Activated naive CD8-positive, alpha-beta T cell treated with anti-CD3 and anti-CD28 coated beads for 36 hours (primary cell): ENCODE measurements at places on chromosomes 11 and 22. TPM values are rescaled to one million over a fixed set of nuclear protein-coding genes. Genes with fewer than 3 reads are reported as not detected.

SPDYC gene
- total RNA-seq = not detected

BATF2 gene
- not detected for total RNA-seq

DNA sequence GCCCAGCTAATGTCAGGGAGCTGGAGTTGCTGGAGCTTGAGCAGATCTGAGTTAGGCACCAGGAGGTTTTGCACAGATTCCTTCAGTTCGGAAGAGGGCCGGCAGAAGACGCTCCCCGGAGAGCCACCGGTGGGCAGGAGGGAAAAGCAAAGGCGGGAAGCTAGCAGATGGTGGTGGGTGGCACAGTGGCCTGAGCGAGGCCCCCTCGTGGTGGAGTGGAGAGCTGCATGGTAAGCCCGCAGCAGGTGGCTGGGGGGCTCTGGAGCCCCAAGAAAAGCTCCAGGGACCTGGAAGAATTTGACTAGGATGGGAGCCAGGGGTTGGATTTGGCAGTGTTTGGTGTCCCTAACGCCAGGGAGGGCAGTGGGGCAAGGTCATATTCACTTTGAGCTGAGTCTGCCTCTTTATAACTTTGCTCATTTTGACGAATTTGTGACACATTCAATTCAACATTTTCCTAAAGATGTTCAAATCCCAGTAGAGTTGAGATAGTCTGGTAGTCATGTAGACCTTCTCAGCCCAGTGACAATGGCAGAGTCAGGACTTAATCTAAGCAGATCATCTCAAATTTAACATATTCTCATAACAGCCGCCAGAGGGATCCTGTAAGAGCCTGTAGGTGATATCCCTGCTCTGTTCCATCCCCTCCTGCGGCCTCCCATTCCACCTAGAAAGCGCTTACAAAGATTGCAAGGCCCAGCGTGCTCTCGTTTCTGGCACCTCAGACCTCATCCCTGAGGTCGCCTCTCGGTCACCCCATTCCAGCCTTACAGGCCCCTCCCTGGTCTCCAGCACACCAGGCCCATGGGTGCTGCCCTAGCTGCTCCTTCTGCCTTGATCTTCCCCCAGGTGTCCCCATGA is 57.9 kb downstream of the TRIM29 start:
- peaks cover 33% of the 10 kb centered on the region for H3K27me3 ChIP-seq
- peaks cover 12% of the 10 kb centered on the region for H3K36me3 ChIP-seq
- DNase-seq = peak; percentile 13
- H3K27ac ChIP-seq = no peak overlapping the region
- H3K4me1 ChIP-seq = no peaks in the 10 kb centered on the region

- H3K36me3 ChIP-seq = no peaks in the 10 kb centered on the region
- peaks cover 19% of the 10 kb centered on the region for H3K27me3 ChIP-seq
- no peaks in the 10 kb centered on the region for H3K4me1 ChIP-seq
- H3K4me3 ChIP-seq = no peak overlapping the region
- no peak overlapping the region for H3K27ac ChIP-seq
- no peak for DNase-seq
These were observed 16.3 kb upstream of the RBMXL2 start for GRCh38 chr11:7072401-7073028.

GRCh38 chr11:64859542-64860414 is 15.3 kb upstream of the CDC42BPG start:
- DNase-seq = peak; percentile 76
- H3K4me3 ChIP-seq = peak overlapping the region; percentile 70
- H3K27me3 ChIP-seq = no peaks in the 10 kb centered on the region
- H3K27ac ChIP-seq = peak overlapping the region; percentile 99
- H3K36me3 ChIP-seq = peaks cover 58% of the 10 kb centered on the region

GRCh38 chr11:62487738-62488551 is 58.7 kb downstream of the AHNAK start:
- DNase-seq = no peak
- H3K27me3 ChIP-seq = peaks cover 3% of the 10 kb centered on the region
- no peaks in the 10 kb centered on the region for H3K36me3 ChIP-seq
- no peak overlapping the region for H3K4me3 ChIP-seq

NNMT gene
- total RNA-seq = not detected

IGF2 gene
- total RNA-seq = 0.06 TPM

F2 gene
- not detected for total RNA-seq

DNA sequence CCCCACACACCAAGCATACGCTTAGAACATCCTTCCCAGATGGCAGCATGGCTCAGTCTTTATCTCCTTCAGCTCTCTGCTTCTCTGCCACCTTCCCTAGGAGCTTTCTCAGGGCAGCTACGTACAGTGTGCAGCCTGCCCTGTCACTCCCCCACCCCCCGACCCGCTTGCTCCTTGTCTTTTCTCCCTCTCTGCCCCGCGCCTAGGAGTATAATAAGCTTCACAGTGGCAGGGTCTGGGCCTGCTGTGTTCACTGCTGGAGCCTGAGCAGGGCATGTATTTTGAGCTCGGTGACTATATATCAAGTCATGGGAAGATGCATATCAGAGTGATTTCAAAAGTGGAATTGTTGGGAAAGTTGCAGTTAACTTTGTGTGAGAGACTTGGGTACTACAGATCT is 55.8 kb upstream of the ADSL start:
- H3K27me3 ChIP-seq = no peaks in the 10 kb centered on the region
- H3K4me1 ChIP-seq = peaks cover 50% of the 10 kb centered on the region
- DNase-seq = no peak
- peak overlapping the region; percentile 67 for H3K4me3 ChIP-seq

- no peaks in the 10 kb centered on the region for H3K27me3 ChIP-seq
- no peak for DNase-seq
- H3K27ac ChIP-seq = no peak overlapping the region
- peaks cover 17% of the 10 kb centered on the region for H3K4me1 ChIP-seq
These were observed 5.2 kb upstream of the GATD1 start for GRCh38 chr11:782264-783174.

PICALM gene
- 41.1 TPM for total RNA-seq

DNA sequence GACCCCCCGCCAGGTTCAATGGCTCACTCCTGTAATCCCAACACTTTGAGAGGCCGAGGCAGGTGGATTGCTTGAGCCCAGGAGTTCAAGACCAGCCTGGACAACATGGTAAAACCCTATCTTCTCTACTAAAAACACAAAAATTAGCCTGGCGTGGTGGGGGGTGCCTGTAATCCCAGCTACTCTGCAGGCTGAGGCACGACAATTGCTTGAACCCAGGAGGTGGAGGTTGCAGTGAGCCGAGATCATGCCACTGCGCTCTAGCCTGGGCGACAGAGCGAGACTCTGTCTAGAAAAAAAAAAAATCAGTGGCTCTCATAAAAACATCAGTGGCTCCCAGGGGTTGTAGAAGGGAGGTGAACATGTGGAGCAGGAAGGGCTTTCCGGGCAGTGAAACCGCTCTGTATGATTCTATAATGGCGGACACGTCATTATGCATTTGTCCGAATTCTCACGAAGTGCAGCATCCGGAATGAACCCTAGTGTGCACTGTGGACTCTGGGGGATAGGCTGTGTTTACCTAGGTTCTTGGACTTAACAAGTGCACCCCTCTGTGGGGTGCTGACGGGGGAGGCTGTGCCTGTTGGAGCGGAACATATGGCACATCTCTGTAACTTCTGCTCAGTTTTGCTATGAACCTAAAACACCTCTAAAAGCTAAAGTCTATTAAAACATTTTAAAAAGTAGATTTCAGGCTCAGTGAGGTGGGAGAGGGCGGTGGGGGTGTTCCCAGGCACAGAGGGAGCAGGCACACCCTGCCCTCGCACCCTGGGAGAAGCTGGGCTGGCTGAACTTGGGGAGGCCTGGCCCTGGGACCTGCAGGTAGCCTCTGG is 49.1 kb upstream of the SEPTIN5 start:
- no peak for DNase-seq
- H3K27me3 ChIP-seq = no peaks in the 10 kb centered on the region
- no peak overlapping the region for H3K4me3 ChIP-seq
- H3K36me3 ChIP-seq = no peaks in the 10 kb centered on the region

DNA sequence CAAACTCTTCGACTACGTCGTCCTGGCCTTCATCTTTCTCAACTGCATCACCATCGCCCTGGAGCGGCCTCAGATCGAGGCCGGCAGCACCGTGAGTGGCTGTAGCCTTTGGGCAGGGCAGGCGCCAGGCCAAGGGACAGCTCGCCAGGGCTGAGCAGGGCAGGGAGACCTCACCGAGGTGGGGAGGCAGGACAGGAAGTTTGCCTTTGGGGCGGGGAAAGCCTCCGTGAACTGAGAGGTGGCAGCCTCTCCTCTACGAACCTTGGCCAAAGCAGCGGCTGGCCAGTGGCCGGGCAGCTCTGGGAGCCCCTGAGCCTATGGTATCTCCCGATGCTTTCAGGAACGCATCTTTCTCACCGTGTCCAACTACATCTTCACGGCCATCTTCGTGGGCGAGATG is 93.2 kb downstream of the CACNA1I start:
- H3K4me3 ChIP-seq = no peak overlapping the region
- H3K27ac ChIP-seq = no peak overlapping the region
- peaks cover 14% of the 10 kb centered on the region for H3K27me3 ChIP-seq
- H3K4me1 ChIP-seq = peaks cover 8% of the 10 kb centered on the region

DNA sequence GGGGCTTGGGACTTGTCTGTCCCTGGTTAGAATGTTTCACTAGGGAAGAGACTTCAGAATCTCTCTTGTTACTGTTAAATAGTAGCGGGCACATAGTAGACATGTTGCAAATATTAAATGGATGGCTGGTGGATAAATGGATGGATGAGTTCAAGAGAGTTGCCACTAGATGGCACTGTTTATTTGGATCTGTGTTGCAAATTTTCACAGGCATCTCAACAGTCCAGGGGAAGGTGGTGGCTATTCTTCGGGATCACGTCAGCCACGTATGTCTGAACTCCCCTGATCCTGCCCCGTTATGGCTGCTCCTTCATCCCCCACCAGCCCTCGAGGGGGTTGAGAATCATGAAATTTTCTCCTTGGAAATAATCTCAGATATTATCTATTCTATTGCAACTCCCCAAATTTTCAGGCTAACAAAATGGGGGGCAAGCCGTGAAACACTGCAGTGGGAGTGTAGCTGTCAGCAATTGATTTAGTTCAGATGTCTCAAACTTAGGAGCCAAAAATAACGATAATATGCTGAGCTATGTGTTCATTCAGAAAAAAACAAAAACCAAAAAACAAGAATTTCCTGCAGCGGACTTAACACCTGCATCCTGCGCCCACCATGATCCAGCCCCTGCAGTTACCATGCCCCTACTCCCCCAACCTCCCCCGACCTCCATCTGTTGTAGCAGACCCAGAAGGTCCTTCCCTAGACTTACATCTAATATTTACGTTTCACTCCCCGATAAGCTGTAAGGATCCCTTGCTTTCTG is 29.1 kb upstream of the BIRC3 start:
- H3K27me3 ChIP-seq = no peaks in the 10 kb centered on the region
- no peaks in the 10 kb centered on the region for H3K36me3 ChIP-seq
- peaks cover 26% of the 10 kb centered on the region for H3K4me1 ChIP-seq
- DNase-seq = no peak

DNA sequence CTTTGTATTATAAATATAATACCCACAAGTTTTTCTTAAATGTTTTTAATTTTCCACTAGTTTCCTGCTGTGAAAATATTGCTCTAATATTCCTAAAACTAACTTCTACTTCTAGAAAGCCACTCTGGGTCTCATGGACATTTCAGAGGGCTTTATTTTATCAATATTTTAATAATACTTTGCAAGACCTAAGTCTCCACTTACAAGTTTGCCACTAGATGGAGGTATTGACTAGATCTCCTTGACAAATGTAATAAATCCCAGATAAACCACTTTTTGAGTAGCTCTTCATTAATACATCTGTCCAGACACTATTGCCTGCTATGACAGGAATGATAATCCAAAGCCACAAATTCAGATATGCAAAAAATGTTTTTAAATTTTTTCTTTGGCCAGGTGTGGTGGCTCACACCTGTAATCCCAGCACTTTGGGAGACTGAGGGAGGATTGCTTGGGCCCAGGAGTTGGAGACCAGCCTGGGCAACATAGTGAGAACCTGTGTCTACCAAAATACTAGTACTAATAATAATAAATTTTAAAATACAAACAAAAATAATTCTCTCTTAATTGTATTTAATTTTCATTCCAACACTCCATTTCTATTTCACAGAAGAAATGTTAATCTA is 3.5 kb upstream of the ACAT1 start:
- no peak for DNase-seq
- no peak overlapping the region for H3K27ac ChIP-seq
- peaks cover 7% of the 10 kb centered on the region for H3K36me3 ChIP-seq
- no peaks in the 10 kb centered on the region for H3K27me3 ChIP-seq

DNA sequence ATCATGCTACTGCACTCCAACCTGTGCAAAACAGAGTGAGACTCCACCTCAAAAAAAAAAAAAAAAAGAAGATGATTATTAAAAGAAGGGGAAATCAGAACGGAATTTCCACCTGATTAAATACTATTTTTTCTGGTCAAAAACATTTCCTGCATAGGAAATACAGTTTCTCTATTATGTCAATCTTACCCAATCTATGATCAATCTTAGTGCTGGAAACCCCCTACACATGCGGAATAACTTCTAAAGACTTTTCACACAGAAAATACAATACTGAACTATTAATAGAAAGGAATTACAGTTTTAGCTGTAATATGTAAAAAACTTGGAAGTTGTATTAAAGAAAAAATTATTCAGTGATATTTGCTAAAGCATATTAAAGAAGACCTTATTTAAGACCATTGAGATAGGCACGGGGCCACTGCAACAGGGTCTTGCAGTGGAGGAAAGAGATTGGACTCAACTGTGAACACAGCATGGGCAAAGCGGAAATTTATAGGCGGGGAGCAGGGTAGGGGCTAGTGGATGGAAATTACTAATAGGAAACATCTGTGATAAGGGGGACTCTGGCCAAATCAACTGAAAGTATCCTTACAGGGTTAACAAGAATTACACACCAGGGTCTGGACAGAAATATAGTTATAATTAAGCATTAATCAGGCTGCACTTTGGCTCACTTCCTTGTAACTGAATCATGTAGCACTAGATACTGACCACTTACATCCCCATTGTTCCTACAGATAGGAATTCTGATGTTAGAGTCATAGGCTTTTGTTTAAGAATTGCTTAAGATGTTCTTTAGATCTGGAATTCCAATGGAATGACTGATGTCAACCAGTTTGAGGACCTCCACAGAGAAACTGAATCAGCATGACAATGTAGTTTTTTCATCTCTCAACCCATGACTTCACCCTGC is 411.5 kb upstream of the DDI1 start:
- H3K27me3 ChIP-seq = peaks cover 14% of the 10 kb centered on the region
- H3K4me1 ChIP-seq = no peaks in the 10 kb centered on the region
- no peak for DNase-seq
- no peak overlapping the region for H3K4me3 ChIP-seq
- no peaks in the 10 kb centered on the region for H3K36me3 ChIP-seq
- H3K27ac ChIP-seq = no peak overlapping the region

- H3K4me1 ChIP-seq = peaks cover 4% of the 10 kb centered on the region
- no peaks in the 10 kb centered on the region for H3K36me3 ChIP-seq
- no peak for DNase-seq
- no peak overlapping the region for H3K27ac ChIP-seq
- no peaks in the 10 kb centered on the region for H3K27me3 ChIP-seq
These were observed 3.5 kb downstream of the BAIAP2L2 start for GRCh38 chr22:38106814-38107578.
